ENCODE measurements at places on chromosomes 3 and 15. TPM values are rescaled to one million over a fixed set of nuclear protein-coding genes. Genes with fewer than 3 reads are reported as not detected.

Gene LRRIQ4
- polyA plus RNA-seq: not detected

DNA sequence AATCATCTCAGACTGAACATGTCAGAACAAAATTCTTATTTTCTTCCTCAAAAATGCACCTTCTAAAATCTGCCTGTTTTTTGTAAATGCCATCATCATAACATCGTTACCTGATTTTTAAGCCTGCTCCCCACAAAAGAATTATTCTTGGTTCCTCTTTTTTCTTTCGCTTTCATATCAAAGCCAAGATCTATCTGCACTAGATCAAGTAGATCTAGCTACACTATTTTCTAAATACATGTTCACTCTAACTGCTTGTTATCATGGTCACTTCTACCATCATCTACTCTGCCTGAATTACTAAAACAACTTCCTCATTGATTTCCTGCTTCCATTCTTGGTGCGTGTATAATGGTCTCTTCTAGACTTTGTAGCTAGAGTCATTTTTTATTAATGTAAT lies 217.7 kb downstream of the ARPP21 start:
- DNase-seq: no peak

DNA sequence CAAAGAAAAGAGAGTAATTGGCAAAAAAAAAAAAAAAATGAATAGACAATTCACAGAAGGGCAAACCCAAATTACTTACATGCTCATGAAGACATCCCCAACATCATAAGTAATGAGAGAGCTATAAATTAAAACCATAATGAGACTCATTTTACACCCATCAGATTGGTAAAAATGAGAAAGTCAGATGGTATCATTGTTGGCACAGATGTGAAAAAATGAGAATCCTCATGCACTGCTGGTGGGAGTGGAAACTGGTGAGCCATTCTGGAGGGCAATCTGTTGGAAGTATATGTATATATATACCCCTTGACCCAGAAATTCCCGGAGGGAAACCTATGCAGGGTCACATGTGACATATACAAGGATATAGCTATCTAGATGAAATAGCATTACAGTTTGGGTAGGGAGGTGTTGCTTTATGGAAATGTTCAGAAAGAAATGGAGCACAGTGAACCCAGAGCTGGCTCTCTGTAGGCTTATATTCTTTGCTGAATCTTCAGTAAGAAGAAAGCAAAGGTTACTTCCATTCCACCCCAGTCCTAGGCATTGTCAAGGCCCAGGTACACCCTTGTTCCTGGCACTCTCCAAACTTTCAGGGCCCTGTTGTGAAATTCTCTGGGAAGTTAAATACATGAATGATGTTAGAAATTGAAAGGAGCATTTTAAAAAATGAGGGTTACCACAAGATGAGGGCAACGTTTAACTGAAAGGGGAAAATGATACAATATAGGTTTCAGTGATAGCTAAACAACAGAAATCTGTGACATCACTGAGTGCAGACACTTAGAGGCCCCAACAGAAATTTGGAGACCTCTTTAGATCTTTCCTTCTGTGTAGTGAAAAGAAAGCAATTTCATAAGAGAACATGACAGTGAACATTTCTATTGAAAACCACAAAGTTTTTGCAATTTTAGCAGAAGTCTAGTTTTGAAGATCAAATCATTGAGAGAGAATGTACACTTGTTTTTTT lies 132.7 kb upstream of the TPRG1 start:
- no peak for DNase-seq

DNA sequence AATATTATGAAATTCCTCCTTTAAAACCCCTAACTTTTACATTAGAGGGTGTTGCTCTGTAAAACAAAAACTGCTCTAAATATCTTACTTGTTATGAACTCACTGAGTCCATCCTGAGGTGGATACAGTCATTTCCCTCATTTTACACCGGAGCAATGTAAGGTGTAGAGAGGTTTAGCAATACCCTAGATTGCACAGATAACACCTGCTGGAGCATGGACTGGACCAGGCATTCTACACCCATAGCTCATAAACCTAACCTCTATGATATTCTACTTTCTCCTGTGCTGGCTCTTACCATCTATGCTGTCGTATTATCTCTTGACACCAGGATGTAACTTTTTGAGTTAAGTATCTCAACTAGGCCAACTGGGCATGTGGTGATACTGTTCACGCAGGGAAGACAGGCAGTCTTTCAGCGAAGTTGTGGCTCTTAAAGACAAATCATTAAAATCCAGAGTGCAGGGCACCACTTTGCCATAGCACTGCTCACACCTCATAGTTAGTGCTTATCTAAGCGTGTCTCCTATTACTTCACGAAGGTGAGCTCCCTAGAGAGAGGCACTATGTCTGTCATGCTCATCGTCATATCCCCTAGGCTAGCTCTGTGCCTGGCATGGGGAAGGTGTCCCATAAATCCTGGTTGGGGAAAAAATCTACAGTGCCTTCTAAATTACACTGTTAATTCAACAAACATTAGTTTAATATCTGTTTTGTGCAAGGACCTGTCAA lies 100.1 kb upstream of the SLC2A2 start:
- DNase-seq: no peak

- no peak for DNase-seq
Observed at GRCh38 chr15:101429646-101430045, 59.9 kb downstream of the PCSK6 start.

DNA sequence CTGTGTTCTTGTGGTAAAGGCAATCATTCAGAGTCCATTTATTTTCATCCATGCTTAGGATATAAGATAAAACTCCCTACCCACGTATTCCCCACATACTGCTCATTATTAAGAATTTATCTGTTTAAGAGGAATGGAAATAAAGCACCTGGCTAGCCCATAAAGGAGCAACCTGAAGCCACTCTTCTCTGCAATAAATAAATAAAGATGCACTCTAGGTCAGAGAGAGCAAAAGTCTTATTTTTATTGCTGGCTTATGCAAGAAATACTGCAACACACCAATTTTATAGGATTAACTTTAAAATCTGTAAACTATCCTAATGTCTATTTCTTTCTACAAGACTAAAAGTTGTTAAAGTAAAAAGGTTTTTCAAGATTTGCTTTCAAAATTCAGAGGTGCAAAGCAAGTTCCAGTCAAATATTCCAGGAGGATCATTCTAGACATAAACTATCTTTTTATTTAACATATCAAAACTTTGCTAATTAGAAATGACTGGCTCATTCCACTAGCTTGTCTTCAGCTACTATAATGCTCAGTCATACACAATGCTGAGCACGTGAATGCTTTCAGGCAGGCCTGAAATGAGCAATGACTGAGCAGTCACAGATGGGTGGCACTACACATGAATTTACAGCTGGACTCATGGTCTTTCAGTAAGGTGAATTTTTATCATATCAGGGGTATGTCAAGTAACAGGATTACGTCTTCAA lies 7.1 kb downstream of the TJP1 start:
- peak; percentile 65 for DNase-seq

DNA sequence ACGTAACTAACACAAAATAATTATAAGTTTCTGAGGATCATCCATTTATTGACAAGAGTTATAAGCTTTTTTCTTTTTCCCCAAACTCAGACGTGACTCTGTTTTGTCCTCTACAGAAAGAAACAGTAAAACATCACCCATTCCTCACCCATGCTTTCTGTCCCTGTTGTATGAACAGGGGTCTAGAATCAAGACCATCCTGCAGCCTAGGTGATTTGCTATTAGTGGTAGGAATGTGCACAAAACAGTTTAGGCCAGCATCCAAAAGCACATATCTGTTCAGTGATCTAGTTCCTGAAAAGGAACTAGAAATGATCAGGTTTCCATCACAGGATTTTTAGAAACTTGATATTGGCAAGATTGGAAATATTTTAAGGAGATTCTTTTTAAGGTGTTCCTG lies 527.6 kb downstream of the SOX2 start:
- no peak for DNase-seq
